ENCODE measurements at places on chromosomes 6 and 20.

DNA sequence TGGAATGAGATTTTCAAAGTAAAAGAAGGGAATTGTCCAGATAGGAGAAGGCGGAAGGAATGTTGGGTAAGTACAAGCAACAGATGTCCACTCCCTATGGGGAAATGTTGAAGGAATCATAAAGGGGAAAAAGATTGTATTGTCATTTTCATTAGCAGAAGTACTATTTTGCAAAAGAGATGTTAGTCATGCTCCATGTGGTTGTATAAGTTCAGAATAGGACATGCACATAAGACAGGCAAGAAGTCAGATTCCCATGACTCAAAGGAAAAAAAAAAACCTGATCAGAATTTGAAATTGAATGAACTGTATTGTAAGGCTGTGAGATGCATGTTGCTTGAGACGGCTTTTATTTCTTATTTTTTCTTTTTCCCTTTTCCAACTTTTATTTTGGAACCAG, 36.8 kb downstream of the GRM1 start:
- no peak for DNase-seq

DNA sequence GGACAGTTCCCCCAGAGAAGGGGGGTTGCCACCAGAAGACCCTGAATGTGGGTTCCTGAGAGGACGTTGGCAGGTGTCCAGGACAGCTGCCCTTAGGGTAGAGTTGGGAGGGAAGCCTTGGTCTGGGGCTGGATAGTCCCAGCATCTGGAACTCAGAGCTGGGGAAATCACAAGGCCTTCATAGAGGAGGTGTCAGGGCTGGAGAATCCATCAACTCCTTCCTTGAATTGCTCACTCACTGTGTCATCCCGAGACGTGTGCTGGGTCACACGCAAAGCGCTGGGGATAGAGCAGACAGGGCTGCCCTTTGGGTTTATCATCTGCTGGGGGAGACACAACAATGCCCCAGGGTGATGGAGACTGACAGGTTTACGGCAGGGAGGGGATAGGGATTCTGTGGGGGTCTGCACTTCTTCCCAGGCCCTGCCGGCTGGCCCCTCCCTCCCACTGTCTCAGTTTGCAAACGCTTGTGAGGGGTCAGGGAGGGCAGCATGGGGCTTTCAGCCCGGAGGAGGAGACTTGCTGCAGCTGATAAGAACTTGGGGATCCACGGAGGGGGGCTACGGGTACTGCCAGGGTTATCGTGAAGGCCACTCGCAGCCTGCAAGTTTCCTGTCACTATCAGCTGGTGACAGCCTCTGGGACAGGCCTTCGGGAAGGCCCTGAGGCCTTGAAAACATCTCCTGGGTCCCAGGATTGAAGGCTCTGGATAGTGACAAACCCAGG, 18.6 kb downstream of the RBM38 start:
- no peak for DNase-seq

GRCh38 chr20:50689864-50690649, 1.3 kb downstream of the RIPOR3 start:
- no peak for DNase-seq

GRCh38 chr6:144305985-144306384, 20.9 kb downstream of the UTRN start:
- DNase-seq = peak; percentile 76

- DNase-seq = no peak
These were observed 12.2 kb upstream of the KCNG1 start for GRCh38 chr20:51034988-51035656.

DNA sequence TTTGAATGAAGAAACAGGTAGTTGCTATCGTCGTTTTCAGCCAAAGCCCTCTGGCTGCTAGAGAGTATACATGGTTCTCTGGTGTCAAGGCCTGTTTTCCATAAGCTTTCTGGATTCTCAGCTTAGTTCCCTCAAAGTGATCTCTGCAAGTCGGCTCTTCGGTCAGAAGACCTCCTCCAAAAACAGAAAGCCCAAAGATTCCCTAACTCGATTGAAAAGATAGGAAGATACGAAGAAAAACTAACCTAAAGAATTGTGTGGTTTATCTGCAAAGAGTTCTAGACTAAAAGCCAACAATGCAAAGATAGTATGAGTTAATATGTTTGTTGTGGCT, 545 bp upstream of the ASCC3 start:
- no peak for DNase-seq

- no peak for DNase-seq
These were observed 83.7 kb upstream of the ARMC2 start for GRCh38 chr6:108764580-108764950.

- no peak for DNase-seq
These were observed 23.0 kb downstream of the ELOVL5 start for GRCh38 chr6:53325785-53326184.

GRCh38 chr20:62381202-62381797, 5.6 kb upstream of the RPS21 start:
- no peak for DNase-seq

- peak; percentile 90 for DNase-seq
These were observed at the start of gene NT5E for GRCh38 chr6:85449818-85450759. TSS of gene NT5E (plus strand) at chr6:85450083. CDS start at chr6:85450140, 57 bp downstream.

- no peak for DNase-seq
These were observed 168.0 kb downstream of the ZMYND8 start for GRCh38 chr20:47188540-47188939.

- DNase-seq = peak; percentile 65
These were observed 43.1 kb downstream of the POPDC3 start for GRCh38 chr6:105136431-105137350.

- DNase-seq = no peak
These were observed 289.5 kb upstream of the CITED2 start for GRCh38 chr6:139663996-139664395.

DNA sequence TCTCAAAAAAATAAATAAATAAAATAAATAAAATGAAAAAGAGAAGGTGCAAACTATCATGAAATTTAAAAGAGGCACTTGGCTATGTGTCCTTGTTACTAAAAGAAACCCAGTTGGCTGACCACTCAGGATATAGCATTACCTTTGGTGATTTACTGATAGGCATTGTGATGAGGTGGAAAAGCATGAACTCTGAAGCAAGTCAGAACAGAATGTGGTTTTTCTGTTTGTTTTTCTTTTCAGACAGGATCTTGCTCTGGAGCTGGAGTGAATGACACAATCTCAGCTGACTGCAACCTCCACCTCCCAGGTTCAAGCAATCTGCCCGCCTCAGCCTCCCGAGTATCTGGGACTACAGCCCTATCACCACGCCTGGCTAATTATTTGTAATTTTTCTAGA, 31.9 kb downstream of the ZNF184 start:
- DNase-seq = no peak

- DNase-seq = no peak
These were observed 3.6 kb downstream of the IPCEF1 start for GRCh38 chr6:154352898-154353585.

DNA sequence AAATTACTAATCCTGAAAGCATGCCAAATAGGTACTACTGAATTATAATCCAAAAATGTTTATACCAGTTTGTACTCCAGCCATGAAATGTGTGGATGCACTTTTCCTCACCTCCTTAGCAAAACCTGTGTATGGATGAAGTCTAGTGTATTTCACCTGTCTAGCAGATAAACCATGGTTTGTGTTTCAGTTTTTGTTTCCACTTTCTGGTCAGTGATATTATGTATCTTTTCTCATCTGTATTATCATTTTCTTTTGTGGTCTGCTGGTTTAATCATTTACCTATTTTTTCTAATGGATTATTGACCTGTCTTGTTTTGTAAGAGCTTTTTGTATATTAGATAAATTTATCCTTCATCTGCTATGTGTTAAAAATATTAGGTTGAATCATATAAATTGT, 41.0 kb upstream of the TMEM217 start:
- DNase-seq = no peak

DNA sequence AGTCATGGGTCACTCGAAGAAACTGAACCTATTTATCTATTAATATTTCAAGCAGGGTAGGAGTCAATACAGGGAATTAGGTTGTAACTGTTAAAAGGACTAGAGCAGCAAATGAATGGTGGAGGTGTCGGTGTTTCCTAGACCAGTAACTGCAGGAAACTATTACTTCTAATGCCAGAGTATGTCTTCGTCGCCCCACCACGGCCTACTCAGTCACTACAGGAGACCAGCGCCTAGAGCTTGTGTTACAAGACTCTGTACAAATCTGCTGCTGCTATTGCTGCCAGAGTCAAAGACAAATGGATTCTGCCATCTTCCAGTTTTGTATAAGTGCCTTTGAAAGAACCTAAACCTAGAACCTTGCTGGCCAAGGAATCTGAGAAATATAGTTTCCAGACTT, 343.9 kb downstream of the SOX4 start:
- DNase-seq = no peak

GRCh38 chr20:9269280-9269971, 200.5 kb downstream of the PLCB4 start:
- peak; percentile 20 for DNase-seq

- DNase-seq = no peak
These were observed 199.0 kb downstream of the KCNQ5 start for GRCh38 chr6:72820906-72821305.

DNA sequence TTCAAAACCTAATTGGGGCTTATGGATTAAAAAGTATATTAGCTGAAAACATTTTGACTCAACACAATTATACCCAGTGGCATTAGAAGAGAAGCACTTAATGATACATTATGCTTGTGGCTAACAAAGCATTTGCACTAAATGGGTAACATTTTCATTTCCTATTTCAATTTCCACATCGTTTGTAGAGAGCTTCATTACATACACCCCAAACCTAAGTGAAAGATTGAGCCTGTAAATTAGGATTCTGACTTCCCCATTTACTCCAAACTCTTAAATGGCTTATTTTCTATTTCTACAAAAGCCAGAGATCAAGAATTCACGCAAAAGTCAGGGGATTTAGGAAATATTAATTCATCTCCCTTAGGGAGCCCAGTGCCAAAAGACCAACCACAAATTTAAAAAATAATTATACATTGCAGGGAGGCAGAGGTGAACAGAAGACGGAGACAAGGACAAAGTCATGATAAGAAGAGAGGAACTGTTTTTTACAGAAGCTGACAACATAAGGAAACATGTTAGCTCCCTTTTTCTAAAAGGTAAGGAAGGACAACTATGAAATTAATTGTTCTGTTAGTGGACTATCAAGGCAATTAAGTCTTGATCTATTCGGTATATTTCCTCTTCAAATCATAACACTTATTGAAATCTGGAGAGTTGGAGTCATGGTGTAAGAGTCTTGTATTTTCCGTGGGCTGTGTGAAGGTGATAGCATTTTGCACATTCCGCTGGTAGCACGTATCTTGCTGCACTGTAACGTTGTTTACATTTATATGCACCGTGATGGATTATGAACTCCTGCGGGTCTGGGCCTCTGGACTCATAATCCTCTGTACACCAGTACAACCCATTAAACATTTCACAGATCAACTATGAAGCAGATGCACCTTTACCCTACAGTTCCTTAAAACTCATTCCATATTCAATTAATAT, 24.8 kb upstream of the EZR start:
- no peak for DNase-seq

- no peak for DNase-seq
These were observed 91.4 kb downstream of the CD83 start for GRCh38 chr6:14209000-14209399.

DNA sequence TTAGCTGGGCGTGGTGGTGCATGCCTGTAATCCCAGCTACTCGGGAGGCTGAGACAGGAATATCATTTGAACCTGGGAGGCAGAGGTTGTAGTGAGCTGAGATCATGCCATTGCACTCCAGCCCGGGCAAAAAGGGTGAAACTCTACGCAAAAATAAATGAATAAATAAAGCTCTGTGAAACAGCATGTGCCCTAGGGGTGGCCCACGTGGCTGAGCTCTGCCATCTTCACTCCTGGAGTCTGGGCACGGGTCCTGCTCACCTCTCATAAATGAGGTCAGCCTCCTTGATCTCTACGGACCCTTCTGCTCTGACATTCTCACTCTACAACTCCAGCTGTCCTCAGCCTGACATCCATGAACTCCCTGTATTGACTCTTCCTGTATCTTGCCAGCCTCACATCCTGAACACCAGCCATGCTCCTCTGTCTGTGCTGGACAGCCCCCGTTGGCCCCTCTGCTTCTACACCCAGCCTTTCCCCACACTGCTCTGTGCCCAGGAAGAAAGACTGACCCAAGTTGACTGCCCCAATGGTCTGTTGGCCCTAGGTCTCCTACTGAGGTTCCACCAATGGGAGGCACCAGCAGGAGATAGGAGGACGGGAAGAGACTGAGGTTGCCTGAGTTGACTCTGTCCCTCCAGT, 21.9 kb downstream of the CPNE5 start:
- no peak for DNase-seq

- peak; percentile 83 for DNase-seq
These were observed 202.8 kb upstream of the AGPAT4 start for GRCh38 chr6:161476711-161477110.

- no peak for DNase-seq
These were observed 65.3 kb upstream of the KCNK16 start for GRCh38 chr6:39387785-39388184.

GRCh38 chr6:115214283-115214682, 846.4 kb downstream of the FRK start:
- no peak for DNase-seq

DNA sequence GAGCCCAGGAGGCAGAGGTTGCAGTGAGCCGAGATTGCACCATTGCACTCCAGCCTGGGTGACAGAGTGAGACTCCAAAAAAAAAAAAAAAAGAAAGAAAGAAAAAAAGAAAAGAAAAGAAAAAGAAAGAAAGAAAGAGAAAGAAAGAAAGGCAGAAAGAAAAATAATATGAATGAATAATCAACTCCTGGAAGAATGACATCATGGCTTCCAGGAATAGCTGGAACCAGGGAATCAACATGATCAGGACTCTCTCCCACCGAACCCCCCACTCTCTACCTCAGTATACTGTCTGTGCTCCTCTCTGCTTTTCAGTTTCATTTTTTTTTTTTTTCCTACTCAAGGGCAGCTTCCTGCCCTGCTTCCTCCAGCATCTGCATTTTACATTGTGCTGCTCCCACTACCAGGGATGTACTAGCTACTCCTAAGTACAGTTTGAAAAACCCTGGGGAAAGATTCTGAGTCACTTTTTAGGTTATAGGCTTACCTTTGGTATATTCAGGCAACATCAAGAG, 19.7 kb upstream of the MTCL3 start:
- DNase-seq = no peak

DNA sequence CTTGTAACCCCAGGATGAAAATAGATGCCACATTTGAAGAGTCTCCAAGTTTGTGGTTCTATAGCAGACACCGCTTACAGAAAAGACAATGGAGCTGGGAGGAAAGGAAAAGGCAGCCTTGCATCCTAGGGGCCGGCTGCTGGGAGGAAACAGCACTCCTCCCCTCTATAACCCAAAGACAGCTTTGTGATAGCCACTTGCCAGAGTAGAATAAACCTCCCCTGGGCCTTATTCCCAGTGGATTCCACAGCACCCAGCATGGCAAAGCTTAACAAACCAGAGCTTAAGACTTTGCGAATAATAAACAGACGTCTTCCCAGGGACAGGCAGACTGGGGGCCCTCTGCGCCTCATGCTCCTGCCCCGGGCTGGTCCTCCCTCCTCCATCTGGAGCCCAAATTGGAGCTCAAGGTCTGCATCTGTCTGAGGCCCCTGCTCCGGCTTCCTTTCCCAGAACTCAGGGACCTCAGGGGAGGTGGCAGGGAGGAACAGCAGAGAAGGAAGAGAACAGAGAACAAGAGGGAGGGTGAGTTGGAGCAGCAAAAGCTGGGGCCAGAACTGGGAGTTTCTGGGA, 8.8 kb upstream of the TAF8 start:
- peak; percentile 36 for DNase-seq
